ENCODE measurements at places on chromosomes 1 and 21.

GRCh38 chr1:107474877-107475612, 334.2 kb downstream of the NTNG1 start:
- no peak for DNase-seq

DNA sequence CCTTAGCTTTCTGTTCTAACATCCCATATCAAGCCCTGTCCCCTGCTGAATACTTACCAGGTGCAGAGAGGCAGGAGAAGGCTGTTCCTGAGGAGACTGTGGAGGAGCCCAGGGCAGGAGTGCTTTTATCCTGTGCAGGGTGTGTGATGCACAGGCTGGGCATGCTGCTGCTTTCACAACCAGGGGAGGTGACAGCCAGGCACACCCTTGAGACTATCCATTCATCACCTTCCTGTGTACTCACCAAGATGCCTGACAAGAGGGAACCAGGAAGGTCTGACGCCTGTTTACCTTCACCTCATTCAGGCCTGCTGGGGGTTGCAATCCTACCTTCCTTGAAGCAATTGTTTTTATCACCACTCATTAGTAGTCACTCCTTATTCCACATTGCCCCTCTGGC, at the start of gene LCE3E:
Gene LCE3E, minus strand, starts transcription at position 100 of the 400 bp plus-strand sequence. CDS start 572 bp downstream, outside the sequence.
- DNase-seq = no peak

GRCh38 chr1:211237579-211237978, 21.6 kb upstream of the RCOR3 start:
- no peak for DNase-seq

GRCh38 chr1:30771005-30771404, 13.4 kb upstream of the LAPTM5 start:
- DNase-seq = no peak

GRCh38 chr1:173356191-173356762, 120.9 kb upstream of the PRDX6 start:
- no peak for DNase-seq

GRCh38 chr21:33029975-33030461, 4.3 kb downstream of the OLIG2 start:
- no peak for DNase-seq

DNA sequence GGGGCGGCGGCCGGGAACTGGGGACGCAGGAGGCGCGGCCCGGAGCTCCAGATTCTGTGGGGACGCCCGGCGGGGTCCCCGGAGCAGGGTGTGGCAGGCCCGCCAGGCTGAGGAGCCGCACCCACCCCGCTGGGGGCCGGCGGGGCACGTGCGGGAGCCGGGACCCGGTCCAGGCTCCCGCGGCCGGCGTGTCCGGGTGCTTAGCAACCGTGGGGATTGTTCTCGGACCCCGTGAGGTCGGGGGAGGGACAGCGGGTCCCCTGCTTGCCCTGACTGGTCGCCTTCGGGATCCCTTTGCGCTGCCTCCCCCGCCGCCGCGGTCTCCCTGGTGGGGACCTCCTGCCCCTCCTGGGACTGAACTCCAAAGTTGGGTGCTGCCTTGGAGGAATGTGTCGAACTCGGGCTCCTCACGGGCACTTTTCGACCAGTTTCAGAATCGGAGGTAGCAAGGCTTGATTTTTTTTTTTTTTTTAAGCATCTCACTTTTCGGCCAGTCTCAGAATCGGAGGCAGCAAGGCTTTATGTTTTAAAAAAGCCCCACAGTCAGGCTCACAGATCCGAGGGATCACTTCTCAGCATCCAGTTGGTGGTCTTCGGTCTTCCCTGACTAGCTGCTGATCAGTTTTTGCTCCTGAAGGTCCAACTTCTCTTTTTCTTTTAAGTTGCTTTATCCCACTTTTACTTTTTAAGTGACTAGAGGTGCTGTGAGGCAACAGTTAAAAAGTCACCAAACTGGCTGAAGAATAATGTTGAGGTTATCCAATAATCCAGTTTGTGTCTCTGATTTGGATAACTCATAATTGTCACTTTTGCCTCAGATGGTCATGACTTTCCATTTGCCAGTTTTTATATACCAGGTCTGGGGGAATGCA, 648 bp downstream of the FAM76A start:
- peak; percentile 49 for DNase-seq

- DNase-seq = no peak
These were observed 28.5 kb upstream of the C1orf198 start for GRCh38 chr1:230896779-230897178.

GRCh38 chr1:14698314-14698713, 99.8 kb downstream of the KAZN start:
- no peak for DNase-seq

DNA sequence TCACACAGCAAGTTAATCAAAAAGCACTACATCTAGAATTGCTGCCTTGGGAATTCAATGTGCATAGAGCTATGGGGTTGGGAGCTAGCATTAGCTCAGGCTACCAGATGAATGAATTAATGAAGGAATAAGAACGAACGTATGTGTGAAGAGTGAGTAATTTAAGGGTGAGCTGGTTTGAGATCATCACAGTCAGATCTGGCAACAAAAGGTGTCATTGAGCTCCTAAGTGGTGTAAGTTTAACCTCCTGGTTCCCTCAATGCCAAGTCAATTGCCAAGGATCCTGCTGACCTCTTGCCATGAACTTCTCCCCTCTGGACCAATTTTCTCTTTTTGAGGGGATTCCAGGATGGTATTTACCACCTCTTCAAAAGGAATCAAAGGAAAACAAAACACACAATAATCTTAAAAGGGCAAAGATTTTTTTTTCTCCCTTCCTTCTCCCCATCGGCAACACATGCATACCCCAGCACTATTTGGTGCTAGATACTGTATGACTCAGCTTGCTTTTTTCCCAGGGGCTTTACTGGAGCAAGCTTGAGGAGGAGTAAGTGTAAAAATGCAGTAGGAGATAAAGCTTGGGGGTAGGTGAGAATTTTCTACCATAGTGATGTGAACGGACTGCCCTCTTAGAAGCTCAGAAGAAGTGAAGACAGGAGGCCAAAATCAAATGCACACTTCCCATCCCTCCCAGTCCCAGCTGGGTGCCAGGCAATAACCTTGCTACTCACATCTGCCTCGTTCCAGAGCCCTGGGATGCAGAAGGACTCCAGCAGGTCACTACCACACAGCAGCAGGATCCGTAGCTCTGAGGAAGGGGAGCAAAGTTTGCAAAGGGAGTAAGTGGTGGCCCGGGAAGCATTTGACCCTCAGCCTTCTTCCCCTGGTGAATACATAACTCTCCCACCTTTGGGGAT, 92.0 kb downstream of the LAMC2 start:
- no peak for DNase-seq

DNA sequence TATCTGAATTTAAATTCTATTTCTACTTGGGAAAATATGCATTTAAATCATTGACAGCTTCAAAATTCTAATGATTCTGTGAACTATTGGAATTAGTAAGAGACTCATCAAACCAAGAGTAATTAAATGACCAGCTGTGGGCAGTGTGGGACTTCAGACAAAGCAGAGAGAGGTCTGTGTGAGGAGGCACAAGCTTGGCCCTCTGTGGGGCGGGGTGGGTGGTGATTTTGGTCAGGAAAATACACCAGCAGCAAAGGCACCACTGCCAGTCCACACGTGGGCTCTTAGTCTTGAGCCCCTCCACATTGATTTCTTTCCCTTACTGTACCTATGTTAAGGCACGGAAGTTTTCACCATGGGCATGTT, 39.2 kb upstream of the RAB4A start:
- no peak for DNase-seq

GRCh38 chr1:153343811-153344717, 4.6 kb downstream of the PGLYRP4 start:
- no peak for DNase-seq

DNA sequence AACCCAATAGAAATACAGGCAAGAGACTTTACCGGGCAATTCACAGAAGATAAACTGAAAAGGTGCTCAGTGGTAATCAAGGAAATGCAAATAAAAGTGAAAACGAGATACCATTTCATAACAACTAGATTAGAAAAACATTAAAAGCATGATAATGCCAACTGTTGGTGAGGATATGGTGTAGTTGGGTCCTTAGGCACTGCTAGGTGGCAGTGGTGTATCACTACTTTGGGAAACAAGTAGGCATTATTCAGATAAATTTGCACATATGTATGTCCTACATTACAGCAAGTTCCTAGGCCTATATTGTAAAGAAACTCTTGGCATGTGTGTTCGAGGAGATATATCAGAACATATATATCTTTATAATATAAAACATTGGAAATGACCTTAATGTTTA, 31.0 kb downstream of the AZIN2 start:
- DNase-seq = no peak

- DNase-seq = no peak
These were observed 2.5 kb upstream of the CDKN2C start for GRCh38 chr1:50967416-50968157.

- DNase-seq = no peak
These were observed 287.4 kb upstream of the ZP4 start for GRCh38 chr1:238177960-238178645.

DNA sequence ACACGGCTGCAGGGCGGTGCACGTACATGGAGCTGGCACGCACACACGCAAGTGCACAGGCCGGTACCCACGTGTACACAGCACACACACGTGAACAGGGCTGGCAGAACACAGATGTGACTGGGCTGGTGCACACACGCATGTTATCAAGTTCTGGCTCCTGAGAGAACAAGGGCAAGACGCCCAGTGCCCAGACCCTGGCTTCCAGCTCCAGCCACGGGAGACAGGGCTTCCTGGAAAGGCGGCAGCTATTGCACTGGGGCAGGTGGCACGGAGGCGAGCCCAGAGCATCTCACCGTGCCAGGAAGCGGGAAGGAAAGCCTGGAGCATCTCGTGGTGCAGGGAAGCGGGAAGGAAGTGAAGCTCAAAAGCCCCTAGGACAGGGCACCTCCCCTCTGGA, 5.9 kb downstream of the SDF4 start:
- DNase-seq = no peak

DNA sequence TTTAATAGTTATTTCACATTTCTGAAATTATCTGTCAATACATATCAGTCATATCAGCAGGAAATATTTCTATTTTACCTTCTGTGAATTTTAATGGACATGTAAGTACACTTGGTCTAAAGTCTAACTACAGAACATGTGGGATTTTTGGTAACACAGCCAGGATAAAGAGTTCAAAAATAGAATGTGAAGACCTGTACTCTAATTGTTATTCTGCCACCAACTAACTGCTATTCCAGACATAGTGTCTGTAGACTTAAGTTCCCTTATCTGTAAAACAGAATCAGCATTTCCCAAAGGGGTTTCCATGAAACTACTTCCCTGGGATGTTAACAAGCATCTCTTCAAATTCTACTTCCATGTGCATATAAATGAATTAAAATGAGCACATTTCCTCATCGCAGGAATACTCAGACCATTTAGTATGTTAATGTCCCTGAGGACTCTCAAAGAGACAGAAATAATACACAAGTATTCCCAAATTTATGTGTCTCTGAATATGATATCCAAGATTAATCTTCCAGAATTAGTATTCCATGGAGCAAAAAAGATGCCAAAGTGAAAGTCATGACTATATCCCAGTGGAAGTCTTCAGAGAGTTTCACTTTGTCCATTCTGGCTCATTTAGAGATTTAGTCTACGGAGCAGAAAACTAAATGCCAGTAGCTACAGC, 325.6 kb downstream of the NEGR1 start:
- DNase-seq = no peak

GRCh38 chr1:117814856-117815797, 114.3 kb downstream of the GDAP2 start:
- no peak for DNase-seq

DNA sequence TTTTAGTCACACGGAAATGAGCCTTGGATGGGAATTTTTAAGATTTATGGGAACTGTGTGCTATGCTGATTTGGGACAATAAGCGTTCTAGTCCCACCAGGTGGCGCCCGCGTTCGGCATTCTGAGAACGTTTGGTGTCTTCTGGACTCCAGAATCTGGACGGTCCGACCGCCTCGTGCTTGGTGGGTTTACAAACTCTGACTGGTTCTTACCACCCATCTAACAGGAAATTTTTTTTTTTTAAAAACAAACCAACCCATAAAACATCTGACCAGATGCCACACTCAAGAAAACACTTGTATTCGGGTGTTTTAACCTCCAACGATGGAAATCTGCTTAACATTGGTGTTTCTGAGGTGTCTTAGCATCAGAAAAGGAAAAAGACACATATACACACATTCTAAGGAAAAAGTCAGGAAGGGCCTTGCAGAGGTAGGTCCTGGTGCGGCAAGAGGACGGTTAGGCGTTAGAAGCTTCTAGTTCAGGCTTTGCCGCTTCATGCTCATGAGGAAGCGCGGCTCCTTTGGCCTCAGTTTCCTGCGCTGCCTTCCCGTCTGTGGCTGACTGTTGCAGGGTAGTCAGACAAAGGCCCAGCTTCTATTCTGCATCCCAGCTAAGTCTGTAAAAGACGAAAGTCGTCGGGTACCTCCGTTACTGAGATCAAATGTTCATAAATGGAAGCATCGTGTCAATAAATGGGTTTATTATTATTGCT, 814 bp upstream of the DYRK3 start:
- peak; percentile 80 for DNase-seq

DNA sequence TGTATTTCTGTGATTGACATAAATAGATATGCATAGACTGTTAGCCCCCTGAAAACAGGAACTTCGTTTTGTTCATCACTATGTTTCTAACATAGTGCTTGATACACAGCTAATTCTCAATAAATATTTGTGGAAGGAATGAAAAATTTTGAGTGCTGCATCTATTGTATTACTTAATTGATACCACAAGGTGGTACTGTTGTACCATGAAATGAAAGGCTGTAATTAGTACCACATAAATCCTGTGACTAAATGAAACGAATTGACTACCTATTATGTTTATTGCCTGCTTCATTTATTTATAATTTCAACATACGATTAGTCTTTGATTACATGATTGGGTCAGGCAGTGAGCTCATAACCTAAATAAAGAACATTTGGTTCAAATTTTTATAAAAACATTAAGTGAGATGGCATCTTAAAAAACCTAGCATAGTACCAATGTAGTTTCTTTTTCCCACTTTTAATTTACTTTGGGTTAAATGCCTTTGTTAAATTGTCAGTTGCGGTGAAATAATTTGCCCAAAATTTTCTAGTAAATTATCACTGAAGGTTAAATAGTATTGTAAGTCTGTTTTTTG, 15.0 kb upstream of the TGFB2 start:
- DNase-seq = no peak

DNA sequence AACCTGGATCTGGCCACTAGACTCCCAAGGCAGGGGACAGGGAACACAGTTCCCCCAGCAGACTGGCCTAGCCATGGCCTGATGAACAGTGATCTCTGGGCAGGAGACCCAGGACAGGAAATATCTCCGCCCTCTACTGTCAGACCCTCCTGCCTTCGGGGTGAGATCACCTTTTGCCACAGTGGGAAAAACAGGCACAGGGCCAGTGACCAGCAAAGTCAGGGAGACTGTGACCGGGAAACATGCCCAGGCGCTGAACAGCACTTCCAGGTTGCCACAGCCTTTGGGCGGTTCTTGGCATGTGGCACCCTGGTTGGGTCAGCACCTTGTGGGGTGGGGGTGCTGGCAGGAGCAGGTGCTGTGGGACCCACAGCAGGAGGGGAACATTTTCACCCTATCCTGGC, 8.9 kb upstream of the ZNF669 start:
- DNase-seq = no peak

DNA sequence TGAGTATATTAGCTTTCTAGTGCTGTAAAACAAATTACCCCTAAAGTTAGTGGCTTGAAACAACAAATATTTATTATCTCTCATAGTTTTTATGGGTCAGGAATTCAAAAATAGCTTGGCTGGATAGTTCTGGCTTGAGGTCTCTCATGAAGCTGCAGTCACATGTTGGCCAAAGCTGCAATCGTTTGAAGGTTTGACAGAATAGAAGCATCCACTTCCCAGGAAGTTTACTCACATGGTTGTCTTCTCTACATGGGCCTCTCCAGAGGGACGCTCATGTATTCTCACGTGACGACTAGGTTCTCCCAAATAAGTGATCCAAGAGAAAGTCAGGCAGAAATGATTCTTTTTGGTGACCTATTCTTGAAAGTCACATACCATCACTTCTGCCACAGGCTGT, 99.1 kb downstream of the NIBAN1 start:
- no peak for DNase-seq

Data from activated naive CD4-positive, alpha-beta T cell treated with Interleukin-2 at 50 U/mL for 16 hours (primary cell).